NCI-H2029 (cell line): ENCODE measurements at places on chromosomes 7 and 10.

- no peak for DNase-seq
Observed at GRCh38 chr7:41315764-41316163, 387.1 kb downstream of the INHBA start.

DNA sequence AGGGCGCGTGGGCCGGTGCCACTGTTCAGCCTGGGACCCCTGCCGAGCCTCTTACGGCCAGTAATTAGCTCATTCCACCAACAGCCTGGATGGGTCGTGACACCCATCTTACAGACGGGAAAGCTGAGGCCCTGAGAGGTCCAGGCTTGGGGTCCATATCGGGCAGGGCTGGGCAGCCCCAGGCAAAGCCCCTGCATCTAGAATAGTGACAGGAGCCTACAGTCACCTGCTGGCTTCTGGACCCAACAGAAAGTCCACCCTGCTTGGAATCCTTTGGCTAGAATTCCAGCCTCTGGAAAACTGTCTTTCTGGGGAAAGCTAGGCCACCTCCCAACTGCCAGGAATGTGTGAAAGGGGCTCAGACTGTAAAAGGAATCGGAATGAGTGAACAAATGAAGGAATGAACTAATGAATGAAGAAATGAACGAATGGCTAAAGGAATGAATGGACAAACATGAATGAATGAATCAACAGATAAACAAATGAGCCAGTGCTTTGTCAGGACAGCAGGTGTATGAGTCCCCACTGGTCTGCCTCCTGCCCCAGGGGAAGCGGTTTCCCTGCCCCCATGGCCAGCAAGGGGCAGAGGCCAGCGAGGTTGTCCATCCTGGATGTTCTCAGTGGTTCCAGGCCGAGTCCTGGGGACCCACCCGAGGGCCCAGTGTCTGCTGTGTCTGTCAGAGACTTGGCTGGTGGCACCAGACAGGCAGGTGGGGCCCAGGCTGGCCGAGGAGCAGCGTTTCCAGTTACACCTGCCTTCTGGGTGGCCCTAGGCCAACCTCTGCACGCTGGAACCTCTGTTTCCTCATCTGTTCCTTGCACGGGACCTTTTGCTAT lies 24.1 kb upstream of the PDGFA start:
- DNase-seq: no peak

DNA sequence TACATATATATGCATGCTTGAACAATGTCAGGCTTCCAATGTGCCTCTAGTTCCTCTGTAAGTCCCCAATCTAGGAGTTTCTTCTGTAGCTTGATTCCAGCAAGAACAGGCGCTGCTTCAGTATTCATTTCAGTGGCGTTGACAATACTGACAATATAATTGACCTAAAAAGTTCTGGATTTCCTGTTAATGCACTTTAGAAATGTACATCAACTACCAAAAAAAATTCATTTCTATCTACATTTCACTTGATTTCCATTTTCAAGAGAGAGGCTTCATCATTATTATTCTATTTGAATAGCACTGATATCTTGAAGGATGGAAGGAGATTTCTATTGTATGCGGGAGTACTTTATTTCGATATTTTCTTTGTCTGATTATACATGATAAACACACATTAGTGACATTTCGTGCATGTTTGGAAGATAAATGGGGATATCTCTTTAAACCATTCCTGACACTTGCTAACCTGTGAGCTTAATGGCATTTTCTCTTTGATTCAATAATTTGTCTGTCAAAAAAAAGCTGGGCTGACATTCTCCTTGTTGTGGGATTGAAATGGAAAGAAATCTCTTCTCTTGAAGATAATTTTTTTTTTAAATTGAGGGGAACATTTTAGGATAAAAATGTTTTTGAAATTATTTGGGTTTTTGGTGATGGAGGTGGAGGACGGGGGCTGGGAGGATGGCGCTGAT lies 568.2 kb downstream of the LRMDA start:
- no peak for DNase-seq

DNA sequence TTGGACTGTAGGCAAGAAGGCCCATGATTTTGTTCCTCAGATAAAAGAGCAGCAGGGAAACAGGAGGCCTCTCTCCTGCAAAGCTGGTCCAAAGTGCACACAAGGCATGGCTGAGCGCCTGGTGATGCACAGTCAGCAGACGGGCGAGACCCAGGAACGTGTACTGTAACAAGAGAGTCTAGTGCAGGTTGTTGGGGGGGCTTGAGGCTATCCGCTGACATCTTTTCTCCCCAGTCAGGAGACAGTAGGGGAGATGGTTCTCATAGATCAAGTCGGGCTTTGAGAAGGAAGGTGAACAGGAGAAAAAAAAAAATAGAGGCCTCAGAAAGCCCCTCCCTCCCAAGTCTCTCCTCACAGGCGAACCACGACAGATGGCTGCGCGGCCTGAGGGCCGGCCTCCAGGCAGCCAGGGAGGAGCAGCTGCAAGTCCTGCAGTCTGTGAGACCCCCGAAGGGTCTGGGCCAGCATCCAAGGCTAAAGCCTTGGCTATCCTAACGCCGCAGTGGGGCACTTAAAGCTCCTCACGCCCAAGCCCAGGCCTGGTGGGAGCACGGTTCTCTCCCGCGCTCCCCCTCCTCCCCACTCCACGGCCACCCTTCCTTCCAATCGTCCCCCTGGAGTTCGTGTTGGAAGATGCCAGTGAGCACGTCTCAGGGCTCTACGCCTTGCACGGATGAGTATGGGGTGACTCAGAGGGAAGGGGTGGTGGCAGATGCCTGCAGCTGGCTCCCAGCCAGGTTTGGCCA lies 68.3 kb downstream of the PRKAG2 start:
- no peak for DNase-seq

DNA sequence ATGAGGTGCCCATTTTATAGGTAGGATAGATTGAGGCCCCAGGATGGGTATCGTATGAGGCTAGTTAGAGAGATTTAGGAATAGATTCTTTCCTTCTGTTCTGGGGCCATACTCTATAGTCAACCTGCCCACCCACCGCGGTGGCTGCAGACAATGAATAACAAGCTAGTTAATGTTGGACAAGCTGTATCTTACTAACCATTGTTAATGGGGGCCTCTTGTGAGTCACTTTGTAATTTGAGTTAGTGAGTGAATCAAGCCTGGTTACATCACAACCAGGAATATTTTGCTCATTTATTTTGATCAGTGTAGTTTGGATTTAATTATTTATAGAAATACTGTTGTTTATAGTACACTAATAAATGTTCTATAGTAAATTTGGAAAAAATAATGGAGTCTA lies 7.3 kb downstream of the SORCS3 start:
- DNase-seq: no peak

- DNase-seq: no peak
Observed at GRCh38 chr7:92988051-92988450, 129.7 kb downstream of the SAMD9 start.

DNA sequence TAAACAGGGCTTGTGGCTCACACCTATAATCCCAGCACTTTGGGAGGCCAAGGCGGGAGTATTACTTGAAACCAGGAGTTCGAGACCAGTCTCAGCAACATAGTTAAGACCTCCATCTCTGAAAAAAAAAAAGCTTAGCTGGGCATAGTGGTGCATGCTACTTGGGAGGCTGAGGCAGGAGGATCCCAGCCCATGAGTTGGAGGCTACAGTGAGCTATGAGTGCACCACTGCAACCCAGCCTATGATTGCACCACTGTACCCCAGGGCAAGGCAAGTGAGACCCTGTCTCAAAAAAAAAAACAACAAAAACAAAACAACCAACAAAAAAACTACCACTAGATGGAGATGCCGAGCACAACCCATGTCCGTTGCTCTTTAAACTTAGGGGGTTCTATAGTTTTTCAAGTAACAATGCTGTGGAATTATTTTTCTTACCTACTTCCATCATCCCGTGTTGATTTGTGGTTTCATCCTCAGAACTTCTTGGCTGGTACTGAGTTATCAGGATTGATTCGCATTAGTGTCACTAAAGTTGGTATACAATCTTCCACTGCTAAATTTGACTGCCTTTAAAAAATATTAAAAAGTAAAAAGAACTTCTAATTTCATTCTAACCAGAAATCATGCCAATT lies 12.2 kb upstream of the REPIN1 start:
- no peak for DNase-seq

GRCh38 chr10:118875087-118875486 lies 120.3 kb upstream of the CACUL1 start:
- DNase-seq: no peak

DNA sequence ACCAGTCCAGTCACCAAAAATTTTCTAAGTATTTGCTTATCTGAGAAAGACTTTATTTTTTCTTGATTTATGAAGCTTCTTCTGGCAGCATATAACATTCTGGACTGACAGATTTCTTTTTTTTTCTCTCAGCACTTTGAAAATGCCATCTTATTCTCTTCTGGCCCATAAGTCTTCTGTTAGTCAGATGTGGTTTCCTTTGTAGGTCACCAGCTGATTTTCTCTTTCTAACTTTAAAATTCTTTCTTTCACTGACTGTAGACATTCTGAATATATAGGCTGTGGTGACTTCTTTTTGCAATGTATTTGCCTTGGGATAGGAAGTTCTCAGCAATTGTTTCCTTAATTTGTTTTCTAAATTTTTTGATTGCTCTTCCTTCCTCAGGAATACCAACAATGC lies 172.5 kb downstream of the CCDC7 start:
- DNase-seq: no peak

DNA sequence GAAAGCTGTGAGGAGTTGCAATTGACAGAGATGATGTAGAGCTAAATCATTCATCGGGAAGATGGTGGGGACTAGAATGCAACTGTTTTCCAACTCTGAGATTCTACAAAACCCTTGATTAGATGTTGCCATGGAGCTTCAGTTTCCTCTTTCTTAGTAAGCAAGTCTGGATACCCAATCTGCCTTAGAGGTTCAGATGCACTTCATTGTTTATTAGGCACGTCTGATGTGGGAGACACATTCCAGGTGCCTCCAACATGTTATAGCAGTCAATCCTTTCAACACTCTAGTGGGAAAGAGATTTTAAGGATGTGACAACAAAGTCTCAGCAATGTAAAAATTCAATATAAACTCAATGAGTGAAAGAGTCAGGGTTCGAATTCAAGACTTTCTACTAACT lies 291.3 kb upstream of the PHYHIPL start:
- no peak for DNase-seq

DNA sequence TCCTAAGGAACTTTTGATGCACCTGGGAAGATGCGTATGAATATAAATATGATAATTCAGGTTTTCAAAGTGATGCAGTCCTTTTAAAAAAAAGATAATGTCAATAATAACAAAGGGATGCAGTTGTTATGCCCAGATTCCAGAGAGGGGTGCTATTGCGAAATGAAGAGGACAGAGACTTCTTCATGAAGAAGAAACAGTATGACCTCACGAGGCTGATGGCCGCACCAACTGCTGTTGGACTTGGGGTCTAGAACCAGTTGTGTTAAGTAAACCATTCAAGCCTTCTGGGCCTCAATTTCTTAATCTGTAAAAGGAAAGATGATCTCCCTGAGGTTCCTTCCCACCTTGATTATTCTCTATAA lies 55.1 kb downstream of the LYZL2 start:
- DNase-seq: no peak

GRCh38 chr7:158576050-158576762 lies 11.4 kb downstream of the PTPRN2 start:
- no peak for DNase-seq

DNA sequence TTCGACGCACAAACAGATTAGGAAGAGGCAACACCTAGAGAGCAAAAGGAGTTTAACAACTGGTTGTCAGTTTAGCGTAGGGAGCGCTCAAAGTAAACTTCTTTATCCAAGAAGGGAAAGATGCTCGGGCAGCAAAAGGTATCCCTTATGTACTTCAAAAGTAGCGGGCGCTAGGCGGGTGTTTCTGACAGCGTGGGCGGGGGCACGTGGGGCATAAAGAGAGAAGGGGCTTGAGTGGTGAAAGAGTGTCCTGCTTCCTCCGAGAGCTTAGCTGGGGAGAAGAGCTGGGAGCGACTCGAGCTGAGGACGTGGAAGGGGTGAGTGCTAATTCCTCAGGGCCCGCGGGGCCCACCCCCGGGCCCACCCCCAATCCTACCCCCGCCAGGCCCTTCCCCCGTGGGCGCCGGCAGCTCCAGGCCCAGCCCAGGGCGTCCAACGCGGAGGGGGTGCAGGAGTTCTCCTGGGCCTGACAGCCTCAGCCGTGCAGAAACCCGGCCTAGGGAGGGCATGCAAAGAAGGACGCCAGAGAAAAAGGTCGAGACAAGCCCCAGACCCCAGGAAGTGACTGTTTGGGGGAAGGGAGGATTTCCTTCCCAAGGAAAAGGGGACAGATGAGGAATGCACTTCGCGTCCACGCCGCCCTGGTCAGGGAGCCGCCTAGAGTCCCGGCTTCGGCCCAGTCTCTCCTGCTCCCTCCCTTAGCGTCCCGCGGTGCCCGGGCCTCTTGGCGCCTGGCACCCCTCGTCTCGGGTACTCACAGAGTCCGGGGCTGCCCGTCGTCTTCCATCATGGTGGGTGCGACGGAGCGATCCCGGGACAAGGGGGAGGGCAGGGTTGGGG lies 868 bp downstream of the TIAL1 start:
- DNase-seq: no peak

GRCh38 chr7:111866787-111867186 lies 304.5 kb upstream of the IMMP2L start:
- no peak for DNase-seq

DNA sequence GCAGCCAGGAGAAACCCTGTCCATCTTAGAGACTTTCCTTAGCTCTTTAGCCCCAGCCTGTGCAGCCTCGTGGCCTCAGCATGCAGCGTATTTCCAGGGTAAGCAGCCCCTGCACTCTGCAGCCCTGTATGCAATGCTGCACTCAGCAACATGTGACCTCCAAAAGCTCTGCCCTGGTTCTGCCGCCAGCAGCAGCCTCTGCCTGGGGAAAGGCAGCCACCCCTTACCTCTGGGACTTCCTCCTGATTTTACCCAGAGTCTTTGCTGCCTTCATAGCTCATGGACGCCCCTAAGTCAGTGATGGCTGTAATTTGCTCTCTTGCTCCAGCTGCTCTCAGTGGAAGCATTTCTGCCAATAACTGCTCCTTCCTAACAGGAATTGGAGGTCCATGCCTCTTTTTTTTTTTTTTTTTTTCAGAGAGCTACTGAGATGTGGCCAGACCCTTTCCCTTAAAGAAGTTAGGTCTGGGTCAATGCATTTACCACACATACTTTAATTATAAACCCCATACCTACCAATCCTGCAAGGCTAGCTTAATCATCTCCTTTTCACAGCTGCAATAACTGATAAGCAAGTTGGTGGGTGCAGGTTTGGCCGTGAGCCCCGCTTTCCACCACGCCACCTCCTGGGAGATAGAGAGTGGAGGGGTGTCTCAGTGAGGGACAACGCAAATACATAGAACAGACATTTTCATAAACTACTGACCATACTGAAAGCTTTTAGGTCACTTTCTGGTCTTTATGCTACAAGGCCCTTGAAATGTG lies 71.7 kb downstream of the RAMP3 start:
- no peak for DNase-seq

DNA sequence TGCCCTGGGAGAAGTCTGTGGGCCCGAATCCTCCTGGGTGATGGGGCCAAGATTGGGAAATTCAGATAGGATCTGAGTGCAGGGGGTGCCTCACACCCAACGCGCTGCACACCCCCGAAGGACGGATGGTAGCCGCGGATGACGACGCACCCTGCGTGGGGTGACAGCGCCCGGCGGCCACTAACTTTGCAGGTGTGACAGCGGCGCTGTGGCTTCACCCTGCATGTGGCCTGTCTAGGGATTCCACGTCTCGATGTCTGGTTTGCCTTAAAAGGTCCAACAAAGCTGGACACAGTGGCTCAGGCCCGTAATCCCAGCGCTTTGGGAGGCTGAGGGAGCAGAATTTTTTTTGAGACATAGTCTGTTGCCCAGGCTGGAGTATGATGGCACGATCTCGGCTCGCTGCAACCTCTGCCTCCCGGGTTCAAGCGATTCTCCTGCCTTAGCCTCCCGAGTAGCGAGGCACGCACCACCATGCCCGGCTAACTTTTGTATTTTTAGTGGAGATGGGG lies 18.6 kb downstream of the ADAP1 start:
- DNase-seq: no peak

- DNase-seq: no peak
Observed at GRCh38 chr7:67896721-67897120, 900.1 kb downstream of the TYW1 start.
